ENCODE measurements at places on chromosomes 11 and 22.

GRCh38 chr22:21104126-21104691 lies 58.5 kb downstream of the LRRC74B start:
- no peak for DNase-seq

DNA sequence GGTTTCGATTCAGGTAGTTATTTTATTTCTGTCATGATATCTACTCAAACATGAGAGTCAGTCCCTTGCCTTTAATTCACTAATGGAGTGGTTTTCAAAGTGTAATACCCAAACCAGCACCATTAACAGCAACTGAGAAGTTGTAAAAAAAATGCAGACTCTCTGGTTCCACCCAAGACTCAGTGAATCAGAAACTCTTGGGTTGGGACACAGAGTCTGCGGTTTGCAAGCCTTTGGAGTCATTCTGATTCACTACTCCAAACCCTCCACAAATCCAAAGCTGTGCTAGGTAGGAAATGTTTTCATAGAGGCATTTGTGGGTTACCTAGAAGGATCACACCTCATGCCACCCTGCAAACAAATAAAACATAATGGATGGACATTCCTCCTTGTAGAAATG lies 340.1 kb downstream of the NTM start:
- no peak for DNase-seq

GRCh38 chr22:41940832-41941765 lies 5.9 kb downstream of the CENPM start:
- no peak for DNase-seq

GRCh38 chr11:11415901-11416300 lies 62.9 kb upstream of the CSNK2A3 start:
- no peak for DNase-seq

- DNase-seq = no peak
Observed at GRCh38 chr11:2099516-2100349, 39.5 kb downstream of the IGF2 start.

GRCh38 chr11:88337181-88337986 lies at the start of gene CTSC:
TSS of gene CTSC (minus strand) at chr11:88337736. CDS start at chr11:88337672, 64 bp downstream.
- DNase-seq = peak; percentile 54

DNA sequence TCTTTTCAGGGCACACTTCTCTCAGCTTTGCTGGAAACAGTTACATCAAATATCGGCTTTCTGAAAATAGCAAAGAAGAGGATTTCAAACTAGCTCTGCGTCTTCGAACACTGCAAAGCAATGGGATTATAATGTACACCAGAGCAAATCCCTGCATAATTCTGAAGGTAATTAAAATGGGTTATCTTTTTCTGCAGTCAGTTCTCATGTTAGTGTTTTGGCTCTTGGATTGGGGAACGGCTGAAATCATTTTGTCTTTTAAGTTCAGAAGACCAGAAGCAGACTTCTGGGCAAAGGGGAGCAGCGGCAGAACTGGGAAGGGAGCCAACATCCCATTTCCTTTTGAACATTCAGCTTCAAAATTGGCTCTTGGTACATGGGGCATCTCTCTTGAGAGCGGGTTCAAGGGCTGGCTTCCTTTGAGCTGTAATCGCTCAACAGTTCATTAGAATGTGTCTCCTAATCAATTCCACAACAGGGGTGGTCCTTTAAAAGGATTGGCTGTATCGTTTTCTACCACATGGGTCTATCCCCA lies 110.2 kb upstream of the MTNR1B start:
- DNase-seq = no peak

DNA sequence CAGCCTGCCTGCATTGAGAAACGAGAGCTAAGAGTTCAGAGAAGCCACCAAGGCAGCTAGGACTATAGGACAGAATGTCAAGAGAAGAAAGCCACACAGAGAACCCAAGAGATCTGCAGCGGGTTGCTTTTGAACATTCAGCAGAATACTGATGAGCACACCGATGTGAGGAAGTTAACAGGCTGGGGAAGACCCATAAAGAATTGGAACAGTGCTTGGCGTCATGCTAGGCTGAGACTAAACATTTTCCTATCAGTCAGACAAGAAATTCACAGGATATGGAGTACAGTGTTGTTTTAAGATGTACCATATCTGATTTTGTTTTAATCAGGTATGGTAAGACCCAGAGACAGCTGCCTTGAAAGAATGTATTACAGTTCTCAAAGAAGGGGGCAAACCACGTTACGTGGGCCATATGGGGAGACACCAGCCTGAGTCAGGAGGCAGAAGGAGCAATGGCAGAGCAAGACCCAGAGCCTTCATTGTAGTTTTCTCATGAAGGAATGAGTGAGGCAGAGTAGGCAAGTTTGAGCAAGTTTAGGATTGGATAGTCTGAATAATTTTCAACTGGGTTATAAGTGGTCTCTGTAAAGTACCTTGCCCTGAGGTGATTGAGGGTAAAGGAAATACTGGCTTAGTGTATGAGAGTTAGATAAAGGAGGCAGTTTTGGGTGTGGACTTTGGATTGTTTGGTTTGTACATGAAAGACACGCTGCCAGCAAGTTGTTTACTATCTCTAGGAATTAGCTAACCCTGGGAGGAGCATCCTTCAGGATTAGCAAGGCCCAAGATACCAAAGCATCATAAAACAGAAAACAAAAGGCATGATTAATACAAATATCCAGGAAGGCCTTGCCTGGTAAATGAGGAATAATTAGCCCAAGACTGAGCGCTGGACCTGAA lies 14.3 kb downstream of the LRRC75B start:
- no peak for DNase-seq

DNA sequence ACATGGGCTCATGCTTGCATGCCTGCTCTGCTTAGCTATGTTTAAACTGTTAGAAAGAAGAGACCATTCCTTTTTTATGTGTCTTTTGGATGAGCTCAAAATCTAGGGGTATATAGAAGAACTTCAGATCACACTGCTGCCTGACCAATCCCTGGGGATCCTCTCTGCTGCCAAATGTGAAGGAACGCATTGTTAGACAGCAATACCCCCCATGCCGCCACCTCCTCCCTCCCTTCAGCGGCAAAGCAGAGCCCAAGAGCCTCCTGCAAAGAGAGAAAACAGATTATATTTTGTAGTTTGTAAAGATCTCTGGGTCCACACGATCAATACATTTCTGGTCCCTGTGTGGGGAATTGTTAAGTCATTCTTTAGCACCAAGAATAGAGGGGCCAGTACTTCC lies 677.6 kb downstream of the NTM start:
- no peak for DNase-seq

- no peak for DNase-seq
Observed at GRCh38 chr22:29606320-29606719, 2.9 kb downstream of the NF2 start.

DNA sequence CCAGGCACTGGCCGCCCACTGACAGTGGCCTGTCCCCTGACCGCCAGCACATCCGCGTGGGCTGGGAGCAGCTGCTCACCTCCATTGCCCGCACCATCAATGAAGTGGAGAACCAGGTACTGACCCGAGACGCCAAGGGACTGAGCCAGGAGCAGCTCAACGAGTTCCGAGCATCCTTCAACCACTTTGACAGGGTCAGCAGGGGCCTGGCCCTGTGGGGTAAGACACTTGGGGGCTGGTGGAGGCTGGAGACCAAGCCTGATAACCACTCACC lies 6.5 kb downstream of the CTSF start:
- no peak for DNase-seq

GRCh38 chr11:23359297-23359696 lies 499.0 kb upstream of the CCDC179 start:
- DNase-seq = no peak

GRCh38 chr11:17574141-17575091 lies 27.4 kb downstream of the OTOG start:
- no peak for DNase-seq

DNA sequence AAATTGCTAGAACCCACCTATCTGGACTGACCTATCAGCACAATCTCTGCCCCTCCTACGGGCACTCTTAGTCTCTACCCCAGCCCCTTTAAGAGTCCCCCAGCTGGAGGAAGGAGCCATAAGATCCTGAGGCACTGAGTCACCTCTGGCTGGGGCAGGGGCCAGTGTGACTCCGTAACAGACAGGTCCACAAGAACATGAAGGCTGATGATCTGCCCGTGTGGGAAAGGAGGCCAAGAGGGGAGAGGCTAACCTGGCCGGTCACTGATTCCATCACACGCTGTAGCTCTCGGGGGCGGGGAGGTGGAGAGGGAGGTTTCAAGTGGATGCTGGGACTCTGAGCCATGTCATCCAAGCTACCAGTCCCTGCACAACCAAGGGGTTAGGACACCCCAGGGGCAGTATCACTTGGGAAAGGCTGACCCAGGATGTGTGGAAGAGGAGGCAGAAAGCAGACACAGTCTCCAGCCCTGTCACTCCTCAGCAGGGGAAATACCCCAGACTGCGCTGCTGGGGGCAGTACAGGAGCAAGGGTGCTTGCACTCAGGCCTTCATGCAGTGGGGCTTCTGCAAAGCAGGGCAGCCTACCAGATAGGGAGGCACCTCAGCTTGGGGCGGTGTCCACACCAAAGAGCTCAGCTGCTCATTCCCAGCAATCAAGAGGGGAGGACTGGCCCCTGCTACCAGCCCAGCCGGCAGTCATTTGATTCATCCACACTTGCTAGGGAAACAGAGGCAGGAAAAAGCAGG lies 22.3 kb downstream of the ARHGAP1 start:
- DNase-seq = no peak

DNA sequence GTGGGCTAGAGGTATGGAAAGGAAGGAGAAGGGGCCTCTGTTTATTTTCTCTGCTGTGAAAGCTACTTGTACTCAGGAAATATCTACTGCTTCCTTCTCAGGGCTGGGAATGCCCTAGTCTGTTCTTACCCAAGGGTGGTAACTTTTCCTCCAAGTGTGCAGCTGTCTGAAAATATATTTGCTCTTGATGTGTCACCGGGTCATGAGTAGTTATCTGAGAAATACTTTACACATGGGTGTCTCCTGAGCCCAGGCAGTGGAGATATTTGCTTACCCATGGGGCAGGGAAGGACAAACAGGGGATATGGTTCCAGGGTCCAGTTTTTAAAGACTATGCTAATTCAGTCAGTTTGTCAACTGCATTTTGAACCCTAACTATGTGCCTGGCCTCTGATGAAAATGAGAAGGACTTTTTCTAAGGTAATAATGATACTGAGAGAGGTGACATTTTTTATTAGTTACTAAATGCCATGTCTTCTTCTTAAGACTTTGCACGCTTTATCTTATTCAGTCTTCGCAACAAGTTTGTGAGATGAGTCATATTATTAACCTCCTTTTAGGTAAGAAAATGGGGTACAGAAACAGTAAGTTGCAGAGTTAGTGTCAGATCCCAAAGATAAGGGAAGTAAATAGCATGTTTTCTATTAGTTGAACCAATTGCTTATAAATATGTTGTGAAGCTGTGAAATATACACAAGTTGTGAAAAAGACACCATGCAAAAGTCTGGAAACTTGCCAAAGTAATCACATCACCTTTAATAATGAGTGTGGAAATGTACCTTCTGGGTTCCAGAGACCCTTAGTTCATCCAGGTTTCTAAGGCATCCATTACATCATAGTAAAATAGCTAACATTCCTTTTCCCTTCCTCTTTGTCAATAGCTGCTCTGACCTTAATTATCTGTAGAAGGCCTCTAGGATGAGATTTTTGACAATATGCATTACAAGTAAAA lies 22.9 kb downstream of the SYTL2 start:
- no peak for DNase-seq

DNA sequence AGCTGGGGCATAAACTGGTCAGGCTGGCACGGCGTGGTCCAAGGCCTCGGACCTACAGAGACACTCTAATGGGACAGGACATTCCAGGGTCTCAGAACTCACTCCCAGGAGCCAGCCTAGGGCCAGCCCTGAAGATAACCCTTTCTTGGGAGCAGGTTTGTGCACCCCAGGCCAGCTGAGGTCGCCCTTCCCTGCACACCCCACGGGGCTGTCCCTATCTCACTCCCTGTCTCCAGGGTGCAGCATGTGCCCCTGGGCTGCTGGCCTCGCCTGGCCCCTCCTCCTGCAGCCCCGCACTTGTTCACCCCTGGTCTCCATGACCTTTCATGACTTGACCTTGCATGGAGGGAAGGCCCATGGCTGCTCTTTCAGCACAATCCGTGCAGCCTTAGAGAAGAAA lies 1321.8 kb downstream of the BRD1 start:
- no peak for DNase-seq

DNA sequence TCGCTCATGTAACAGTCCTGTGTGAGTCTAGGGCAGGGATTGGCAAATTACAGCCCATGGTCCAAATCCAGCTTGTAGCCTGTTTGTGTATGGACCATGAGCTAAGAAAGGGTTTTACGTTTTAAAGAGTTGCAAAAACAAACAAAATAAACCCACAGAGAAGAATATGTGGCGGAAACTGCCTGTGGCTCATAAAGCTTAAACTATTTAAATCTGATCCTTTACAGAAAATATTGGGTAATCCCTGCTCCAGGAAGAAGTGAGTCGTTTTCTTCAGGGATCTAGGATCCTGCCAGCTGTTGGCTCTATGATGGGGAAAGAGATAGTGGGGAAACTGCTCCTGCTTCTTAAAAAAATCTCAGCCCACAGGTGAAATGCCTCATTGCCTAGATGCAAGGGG lies 3.4 kb upstream of the OR6Q1 start:
- DNase-seq = no peak

DNA sequence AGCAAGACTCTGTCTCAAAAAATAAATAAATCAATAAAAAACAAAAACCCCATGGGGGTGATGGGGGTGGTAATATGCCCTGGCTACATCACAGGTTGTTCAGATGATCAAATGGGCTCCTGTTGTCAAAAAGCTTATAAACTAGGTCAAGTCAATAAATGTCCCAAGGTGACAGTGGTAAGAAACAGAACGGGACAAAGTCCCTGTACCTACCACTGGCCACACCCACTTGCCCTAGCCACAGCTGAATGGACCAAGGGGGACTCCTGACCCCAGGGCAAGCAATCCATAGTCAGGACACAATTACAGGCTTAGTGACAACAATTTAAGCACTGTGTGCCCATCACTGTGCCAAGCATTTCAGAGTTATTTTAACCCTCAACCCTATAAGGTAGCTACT lies 6.0 kb downstream of the NAGA start:
- DNase-seq = no peak

GRCh38 chr11:118909619-118910308 lies 16.0 kb downstream of the BCL9L start:
- DNase-seq = no peak

DNA sequence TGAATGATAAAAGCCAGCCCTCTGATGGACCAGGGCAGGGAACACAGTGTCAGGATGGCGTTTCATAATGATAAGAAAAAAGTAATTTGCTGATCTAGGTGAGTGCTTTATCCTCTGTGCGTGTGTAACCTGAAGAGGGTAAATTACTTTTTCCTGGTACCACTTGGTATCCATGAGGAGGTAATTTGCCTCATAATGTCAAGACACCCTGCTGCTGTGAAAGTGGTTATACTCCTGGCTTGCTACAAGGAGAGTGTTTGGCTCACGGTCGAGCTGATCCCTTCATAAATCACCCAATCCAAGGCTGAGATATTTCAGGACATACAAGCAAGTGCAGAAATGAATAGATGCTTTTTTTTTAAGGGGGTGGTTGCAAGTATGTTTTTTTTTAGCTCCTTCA lies 207.2 kb upstream of the PGR start:
- DNase-seq = peak; percentile 3

DNA sequence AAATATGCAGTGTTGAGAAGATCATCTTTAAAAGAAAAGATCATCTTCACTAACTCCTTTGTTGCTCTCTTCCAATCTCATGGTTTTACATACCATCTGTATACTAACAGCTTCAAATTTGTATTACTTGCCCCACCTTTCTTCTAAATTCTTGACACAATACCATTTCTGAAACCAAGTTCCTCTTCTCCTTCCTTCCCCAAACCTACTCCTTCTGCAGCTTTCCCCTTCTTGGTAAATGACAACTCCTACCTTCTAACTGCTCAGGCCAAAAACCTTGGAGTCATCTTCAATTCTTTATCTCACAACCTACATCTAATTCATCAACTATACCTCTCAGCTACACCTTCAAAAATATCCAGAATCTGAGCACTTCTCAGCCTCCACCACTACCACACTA lies 9.3 kb downstream of the PRCP start:
- DNase-seq = no peak

GRCh38 chr11:65524014-65524740 lies 706 bp upstream of the SCYL1 start:
- DNase-seq = no peak
